ENCODE measurements at places on chromosomes 11 and 22. TPM values are rescaled to one million over a fixed set of nuclear protein-coding genes. Genes with fewer than 3 reads are reported as not detected.

Gene ZMAT5
- 42.3 TPM for total RNA-seq

Gene PPFIBP2
- total RNA-seq, result 4.5 TPM

Gene GAB4
- total RNA-seq, result not detected

- DNase-seq, result peak; percentile 60
- no peak overlapping the region for H3K27ac ChIP-seq
- no peaks in the 10 kb centered on the region for H3K36me3 ChIP-seq
- H3K4me3 ChIP-seq, result no peak overlapping the region
- peaks cover 24% of the 10 kb centered on the region for H3K4me1 ChIP-seq
- no peaks in the 10 kb centered on the region for H3K27me3 ChIP-seq
Observed at GRCh38 chr11:6321961-6322362, 1.7 kb upstream of the CAVIN3 start.

GRCh38 chr11:117634756-117635603 is 162.0 kb downstream of the DSCAML1 start:
- H3K36me3 ChIP-seq, result no peaks in the 10 kb centered on the region
- H3K4me3 ChIP-seq, result no peak overlapping the region
- H3K27me3 ChIP-seq, result no peaks in the 10 kb centered on the region
- H3K27ac ChIP-seq, result no peak overlapping the region
- H3K4me1 ChIP-seq, result peaks cover 23% of the 10 kb centered on the region
- peak; percentile 2 for DNase-seq

Data from cardiac muscle cell (in vitro differentiated cells and primary cell).